ENCODE measurements at places on chromosomes 1 and 21.

- no peak for DNase-seq
Measured at GRCh38 chr1:231581859-231582258, 44.7 kb upstream of the DISC1 start.

- DNase-seq = no peak
Measured at GRCh38 chr1:229253151-229253974, 17.5 kb upstream of the RAB4A start.

DNA sequence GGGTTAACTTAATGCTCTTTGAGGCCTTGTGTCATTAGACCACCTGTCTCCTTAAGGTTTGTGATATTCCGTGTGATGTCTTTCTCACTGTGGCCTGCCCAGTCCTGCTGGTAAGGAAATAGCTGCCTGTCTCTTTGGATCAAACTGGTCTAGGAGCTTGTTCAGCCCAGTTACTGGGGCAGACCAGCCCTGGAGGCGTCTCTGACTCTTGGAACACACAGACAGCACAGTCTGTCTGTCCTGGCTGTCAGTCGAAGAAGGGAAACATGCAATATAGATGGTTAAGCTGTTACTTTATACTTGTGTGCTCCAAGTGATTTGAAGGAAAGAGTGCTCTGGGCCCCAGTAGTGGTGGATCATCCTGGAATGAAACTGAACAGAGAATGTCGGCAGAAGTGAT, 20.4 kb downstream of the PBX1 start:
- no peak for DNase-seq

GRCh38 chr1:15027515-15027986, 126.0 kb upstream of the TMEM51 start:
- DNase-seq = no peak

DNA sequence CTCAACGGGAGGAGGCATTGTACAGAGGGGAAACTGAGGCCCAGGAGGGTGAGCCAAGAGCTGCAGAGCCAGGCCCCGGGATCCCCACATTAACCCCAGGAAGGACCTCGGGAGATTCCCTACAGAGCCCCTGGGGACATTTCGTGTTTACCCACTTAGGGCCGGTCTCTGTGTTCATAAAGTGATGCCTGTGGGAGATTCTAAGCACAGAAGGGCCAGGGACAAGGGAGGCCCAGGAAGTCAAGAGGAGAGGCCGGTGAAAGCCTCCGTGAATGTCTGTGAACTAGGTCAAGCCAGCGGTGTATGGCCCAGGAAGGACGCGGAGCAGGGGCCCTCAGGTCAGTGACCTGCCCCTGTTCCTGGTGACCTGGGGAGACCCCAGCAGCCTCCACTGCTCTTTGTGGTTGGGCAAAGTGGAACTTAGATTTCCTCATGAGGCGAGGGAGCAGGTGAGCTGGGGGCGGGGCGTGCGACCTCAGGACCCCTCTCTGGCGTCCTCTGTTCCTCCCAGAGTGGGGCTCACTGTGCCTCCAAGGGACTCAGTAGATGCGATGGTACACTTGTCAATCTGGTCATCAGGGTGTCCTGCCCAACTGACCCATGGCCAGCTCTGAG, 34.9 kb downstream of the PDE9A start:
- no peak for DNase-seq

GRCh38 chr1:27609618-27610240, 5.8 kb upstream of the AHDC1 start:
- DNase-seq = no peak

GRCh38 chr1:47835409-47835808, 161.8 kb downstream of the TRABD2B start:
- DNase-seq = no peak

DNA sequence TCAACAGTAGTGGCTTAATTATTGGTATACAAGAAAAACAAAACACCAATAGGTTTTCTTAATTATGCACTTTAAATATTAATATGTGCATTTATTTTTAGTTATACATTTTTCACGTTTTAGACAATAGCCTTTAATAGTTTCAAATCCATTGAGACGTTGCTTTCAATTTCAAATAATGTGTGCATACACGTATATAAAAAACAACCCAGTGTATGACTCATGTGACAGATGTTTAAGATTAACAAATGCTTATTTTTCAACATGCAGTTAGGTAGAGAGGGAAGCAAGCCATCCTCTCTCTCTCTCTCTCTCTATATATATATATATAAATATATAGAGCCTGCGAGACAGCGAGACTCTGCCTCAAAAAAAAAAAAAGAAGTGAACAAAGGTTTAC, 24.3 kb downstream of the EYA3 start:
- no peak for DNase-seq

- DNase-seq = no peak
Measured at GRCh38 chr1:170959385-170959784, 24.1 kb downstream of the MROH9 start.

DNA sequence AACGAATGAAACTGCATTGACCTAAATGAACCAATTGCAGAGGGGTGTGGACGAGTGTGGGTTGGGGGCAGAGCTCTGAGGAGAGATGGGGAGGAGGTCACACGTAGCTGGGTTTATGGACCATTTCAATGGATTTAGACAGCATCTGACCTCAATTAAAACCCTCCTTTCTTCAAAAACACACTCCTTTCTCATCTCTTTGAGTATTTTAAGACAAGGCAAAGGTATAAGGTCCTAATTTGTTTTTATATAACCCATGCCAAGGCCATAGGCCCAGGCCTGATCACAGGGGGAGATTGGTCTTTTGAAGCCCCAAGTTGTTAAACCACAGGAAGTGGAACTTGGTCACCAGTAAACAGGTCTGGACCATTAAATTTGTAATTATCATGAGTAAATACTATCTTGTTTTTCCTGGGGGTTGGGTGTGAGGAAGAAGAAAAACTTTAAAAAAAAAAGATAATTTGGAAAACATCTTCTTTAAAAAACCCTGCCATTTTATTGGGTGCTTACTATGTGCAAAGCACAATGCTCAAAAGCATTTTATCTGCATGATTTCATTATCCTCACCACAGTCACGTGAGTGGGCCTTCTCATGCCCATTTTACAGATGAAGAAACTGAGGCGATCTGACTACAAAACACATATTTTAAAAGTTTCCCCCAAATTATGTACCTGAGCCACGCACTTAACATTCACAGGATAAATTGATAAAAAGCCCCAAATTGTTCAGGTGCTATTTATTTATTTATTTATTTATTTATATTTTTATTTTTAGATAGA, 8.9 kb upstream of the INAVA start:
- no peak for DNase-seq

DNA sequence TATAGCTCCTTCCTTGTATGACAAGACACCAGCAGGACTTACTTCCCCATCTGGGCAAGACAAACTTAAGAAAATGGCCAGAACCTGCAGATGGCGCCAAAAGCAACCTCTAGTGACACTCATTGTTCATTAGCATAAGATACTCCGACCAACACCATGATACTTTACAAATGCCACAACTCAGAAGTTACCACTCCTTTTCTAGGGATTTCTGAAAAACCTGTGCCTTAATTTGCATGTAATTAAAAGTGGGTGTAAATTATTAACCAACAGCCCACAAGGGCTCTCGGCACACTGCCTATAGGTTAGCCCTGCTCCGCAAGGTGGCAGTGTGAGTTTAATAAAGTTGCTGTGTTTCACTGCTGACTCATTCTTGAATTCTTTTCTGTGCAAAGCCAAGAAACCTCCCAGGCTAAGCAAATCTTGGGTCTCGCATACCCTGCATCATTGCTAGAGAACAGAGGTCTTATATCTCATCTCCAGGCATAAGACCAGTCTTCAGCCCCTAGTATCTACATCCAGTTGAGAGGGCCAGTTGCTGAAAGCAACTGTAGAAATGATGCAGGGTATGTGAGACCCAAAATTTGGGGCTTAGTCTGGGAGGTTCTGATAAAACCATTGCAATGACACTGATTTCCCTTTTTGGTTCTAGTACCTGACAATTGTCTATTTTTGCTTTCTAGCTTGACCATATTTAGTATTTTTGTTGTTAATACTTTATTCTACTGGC, 86.4 kb downstream of the FAF1 start:
- peak; percentile 38 for DNase-seq

GRCh38 chr1:154982341-154982740, 803 bp upstream of the FLAD1 start:
- no peak for DNase-seq

- DNase-seq = no peak
Measured at GRCh38 chr1:56578138-56578962, 1.0 kb downstream of the PLPP3 start.

- no peak for DNase-seq
Measured at GRCh38 chr1:40625076-40625475, 40.4 kb downstream of the RIMS3 start.

- DNase-seq = no peak
Measured at GRCh38 chr1:168636200-168636599, 59.8 kb downstream of the XCL1 start.

DNA sequence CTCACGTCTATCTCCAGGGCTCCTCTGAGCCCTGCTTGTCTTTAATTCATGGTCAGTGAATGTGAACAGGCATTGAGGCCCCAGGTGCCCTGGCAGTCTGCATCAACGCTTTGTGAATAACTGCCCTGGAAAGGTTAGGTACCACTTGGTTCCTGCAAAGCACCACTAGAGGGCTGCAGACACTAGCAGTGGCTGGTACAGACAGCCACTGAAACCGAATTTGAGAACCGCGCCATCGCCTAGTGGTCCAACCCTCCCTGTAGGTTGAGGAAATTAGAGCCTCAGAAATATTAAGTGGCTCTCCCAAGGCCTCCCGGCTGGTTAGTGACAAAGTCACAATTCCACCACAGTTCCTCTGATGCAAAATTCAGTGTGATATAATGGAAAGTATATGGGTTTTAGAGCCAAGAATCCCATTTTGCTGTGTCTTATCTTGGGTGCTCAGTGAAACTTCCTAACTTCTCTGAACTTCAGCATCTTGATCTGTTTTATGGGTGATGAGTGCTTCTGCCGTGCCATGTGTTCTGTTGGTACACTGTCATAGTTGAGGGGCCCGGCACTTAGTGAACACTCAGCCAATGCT, 46.2 kb upstream of the BCL9 start:
- DNase-seq = peak; percentile 25

DNA sequence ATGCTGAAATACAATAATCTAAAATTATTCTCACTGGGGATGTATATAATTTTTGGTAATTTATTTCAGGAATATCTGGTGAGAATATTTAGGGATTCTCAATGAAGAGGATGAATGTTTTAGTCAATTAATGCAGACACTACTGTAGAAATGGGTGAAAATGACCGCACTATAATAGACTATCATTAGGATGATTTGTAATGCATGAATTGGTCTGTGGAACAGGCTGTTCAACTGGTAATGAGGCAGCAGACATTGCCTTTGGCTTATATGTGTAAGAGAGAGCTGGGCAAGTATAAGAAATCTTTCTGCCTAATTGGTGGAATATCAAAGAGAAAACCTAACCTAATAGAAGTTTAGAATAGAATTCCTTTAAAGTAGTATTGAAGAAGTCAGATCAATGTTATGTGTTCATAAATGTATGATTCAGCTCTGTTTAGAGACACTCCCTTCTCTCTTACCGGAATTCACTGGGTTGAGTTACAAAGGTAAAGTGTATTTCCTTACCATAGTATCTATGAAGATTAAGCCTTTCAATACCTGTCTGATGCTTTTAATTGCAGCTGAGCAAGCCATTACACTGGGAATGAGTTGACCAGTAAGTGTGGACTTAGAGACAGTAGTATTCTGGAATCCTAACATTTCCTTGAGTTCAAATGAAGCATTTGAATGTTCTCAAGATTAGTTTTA, 274.5 kb downstream of the S1PR1 start:
- no peak for DNase-seq

DNA sequence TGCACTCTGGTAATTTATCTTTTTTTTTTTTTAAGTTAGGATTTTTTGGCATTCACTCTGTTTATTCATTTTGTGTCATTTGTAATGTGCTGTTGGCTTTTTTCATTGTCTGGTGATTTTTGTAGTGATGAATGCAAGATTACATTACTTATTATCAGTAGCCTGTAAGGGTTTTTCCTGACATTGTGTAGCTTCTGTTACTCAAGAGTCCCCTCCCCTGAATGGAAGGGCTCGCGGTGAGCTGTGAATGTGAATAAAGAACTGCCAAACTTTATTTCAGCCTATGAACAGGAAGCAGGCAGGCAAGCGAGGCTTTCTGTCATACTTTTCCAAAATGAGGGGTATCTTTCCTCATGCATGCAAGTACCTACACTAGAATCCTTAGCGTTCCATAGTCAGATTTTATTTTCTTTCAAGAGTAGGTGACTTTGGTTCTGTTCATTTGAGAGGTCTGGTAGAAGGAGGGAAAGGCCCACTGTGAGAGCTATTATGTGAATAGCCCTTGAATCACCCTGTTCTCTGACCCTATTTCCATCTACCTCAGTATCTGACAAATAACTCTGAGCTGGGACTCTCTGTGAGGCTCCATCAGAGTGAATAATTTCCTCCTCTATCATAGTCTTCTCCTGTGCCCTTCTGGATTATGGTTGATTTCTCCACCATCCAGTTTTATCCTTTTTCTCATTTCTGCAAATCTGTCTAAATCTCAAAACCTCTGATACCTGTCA, 114.0 kb downstream of the CD247 start:
- no peak for DNase-seq

- DNase-seq = no peak
Measured at GRCh38 chr1:111948209-111949171, 41.0 kb downstream of the KCND3 start.

DNA sequence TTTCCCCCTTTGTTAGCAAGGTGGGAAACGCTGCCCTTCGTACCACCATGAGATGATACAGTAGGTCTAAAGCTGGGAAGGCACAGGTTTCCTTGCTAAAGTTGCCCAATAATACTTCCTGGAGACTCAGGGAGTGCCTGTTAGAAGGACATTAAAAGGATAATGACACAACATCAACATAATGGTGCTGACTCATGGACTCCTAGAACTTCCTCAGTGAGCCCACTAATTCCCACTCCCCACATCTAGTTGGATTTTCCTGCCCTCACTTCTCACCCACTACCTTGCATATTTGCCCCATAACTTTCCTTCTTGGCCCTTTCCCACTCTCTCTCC, 17.5 kb downstream of the CFAP45 start:
- no peak for DNase-seq

GRCh38 chr1:248914796-248915381, 8.9 kb downstream of the PGBD2 start:
- DNase-seq = no peak

DNA sequence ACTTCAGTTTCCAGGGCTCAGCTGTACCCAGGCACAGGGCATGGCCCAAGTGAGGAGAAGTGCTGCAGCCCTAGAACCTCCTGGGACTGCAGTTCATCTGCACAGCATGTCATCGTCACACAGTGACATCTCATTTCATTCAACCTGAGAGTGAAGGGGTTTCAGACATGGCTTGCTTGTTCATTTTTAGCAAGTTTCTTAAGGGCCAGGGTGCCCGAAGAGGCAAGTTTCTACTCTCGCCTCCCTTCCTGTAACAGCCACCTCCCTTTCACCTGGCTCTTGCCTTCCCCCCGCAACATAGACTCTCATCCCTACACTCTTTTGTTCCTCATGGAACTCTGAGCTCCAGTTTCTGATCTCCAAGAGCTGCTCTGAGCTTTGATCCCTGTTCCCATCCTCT, 108.1 kb downstream of the C1orf21 start:
- DNase-seq = no peak

- no peak for DNase-seq
Measured at GRCh38 chr21:38819719-38820159, 14.0 kb downstream of the ETS2 start.

Measured in stimulated activated CD8-positive, alpha-beta memory T cell treated with anti-CD3 and anti-CD28 coated beads, Interleukin-4, amount 100 ng/mL, for 1 hour (primary cell).